ENCODE measurements at places on chromosomes 6 and 20. TPM values are rescaled to one million over a fixed set of nuclear protein-coding genes. Genes with fewer than 3 reads are reported as not detected.

- no peaks in the 10 kb centered on the region for H3K27me3 ChIP-seq
- no peaks in the 10 kb centered on the region for H3K4me1 ChIP-seq
- no peaks in the 10 kb centered on the region for H3K36me3 ChIP-seq
- H3K4me3 ChIP-seq: no peak overlapping the region
- no peak for ATAC-seq
These were observed 73.9 kb upstream of the MLIP start for GRCh38 chr6:54037277-54037779.

Gene CYP21A2
- 0.81 TPM for total RNA-seq

DNA sequence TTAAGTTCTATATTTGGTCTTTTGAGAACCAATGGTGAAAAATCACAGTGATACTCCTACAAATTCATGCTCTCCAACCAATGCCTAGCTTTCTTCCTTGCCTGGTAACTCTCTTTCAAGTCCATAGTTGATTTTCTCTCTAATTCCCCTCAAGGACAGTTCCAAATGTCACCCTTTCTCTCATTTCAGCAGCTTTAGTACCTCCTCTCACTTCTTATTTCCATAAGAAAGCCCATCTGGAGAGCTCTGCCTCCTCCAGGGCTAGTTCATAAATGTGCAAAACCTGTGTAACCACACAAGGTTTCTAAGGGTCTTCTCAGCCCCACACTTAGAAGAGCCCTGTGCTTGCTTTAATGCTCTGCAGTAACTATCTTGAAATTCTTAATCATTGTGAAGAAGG lies 155.4 kb upstream of the PLCB4 start:
- H3K27me3 ChIP-seq: no peaks in the 10 kb centered on the region
- H3K4me1 ChIP-seq: no peaks in the 10 kb centered on the region
- H3K27ac ChIP-seq: no peak overlapping the region
- H3K4me3 ChIP-seq: no peak overlapping the region
- ATAC-seq: no peak

- H3K27ac ChIP-seq: no peak overlapping the region
- peaks cover 16% of the 10 kb centered on the region for H3K27me3 ChIP-seq
- no peak for ATAC-seq
- H3K4me1 ChIP-seq: no peaks in the 10 kb centered on the region
These were observed 37.1 kb upstream of the TFAP2A start for GRCh38 chr6:10451828-10452509.

DNA sequence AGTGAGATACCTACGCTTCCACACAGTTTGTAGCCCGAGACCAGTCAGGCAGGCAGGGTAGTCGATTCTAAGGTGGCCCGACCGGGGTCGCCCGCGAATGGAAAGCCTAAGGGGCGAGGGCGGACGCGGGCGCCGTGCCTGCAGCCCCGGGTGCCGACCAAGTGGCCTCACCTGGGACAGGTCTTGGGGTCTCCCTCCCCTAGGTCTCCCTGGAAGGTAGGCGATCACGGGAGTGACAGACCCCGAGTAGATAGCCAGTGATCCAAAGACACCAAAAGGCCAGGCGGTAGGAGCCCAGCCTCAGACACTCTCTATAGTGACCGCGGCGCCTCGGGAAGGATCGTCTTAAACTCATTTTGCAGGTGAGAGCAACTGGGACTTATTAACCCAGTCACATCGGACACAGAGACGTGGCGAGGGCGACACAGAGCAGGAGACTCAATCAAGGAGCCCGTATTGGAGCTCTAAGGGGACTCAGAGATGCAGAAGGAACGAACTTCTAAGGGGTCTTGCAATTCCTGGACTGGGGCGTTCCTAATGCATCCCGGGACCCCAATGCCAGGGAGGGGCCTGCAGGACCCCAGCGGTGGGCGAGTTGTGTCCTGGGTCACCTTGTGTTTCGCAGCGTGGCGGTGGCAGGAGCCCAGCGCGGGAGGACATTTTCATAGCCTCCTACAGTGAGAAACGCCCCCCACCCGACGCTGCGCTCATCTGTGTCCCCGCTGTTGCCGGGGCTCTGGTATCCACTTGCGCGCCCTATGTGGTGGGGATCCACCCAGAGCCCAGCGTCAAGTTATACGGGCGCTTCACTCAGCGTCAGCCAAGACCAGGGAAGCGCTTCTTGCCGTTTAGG lies 2.1 kb upstream of the VSX1 start:
- H3K36me3 ChIP-seq: no peaks in the 10 kb centered on the region
- no peak overlapping the region for H3K4me3 ChIP-seq
- peaks cover 100% of the 10 kb centered on the region for H3K27me3 ChIP-seq
- H3K4me1 ChIP-seq: peaks cover 10% of the 10 kb centered on the region
- ATAC-seq: no peak
- H3K27ac ChIP-seq: no peak overlapping the region

Gene C20orf202
- 1.3 TPM for total RNA-seq

Gene RAD21L1
- total RNA-seq: not detected

GRCh38 chr20:8627340-8628004 lies 441.4 kb upstream of the PLCB4 start:
- H3K4me1 ChIP-seq: no peaks in the 10 kb centered on the region
- peak overlapping the region; percentile 61 for H3K27ac ChIP-seq
- peak overlapping the region; percentile 19 for H3K4me3 ChIP-seq
- peak; percentile 22 for ATAC-seq
- H3K27me3 ChIP-seq: no peaks in the 10 kb centered on the region
- H3K36me3 ChIP-seq: no peaks in the 10 kb centered on the region

DNA sequence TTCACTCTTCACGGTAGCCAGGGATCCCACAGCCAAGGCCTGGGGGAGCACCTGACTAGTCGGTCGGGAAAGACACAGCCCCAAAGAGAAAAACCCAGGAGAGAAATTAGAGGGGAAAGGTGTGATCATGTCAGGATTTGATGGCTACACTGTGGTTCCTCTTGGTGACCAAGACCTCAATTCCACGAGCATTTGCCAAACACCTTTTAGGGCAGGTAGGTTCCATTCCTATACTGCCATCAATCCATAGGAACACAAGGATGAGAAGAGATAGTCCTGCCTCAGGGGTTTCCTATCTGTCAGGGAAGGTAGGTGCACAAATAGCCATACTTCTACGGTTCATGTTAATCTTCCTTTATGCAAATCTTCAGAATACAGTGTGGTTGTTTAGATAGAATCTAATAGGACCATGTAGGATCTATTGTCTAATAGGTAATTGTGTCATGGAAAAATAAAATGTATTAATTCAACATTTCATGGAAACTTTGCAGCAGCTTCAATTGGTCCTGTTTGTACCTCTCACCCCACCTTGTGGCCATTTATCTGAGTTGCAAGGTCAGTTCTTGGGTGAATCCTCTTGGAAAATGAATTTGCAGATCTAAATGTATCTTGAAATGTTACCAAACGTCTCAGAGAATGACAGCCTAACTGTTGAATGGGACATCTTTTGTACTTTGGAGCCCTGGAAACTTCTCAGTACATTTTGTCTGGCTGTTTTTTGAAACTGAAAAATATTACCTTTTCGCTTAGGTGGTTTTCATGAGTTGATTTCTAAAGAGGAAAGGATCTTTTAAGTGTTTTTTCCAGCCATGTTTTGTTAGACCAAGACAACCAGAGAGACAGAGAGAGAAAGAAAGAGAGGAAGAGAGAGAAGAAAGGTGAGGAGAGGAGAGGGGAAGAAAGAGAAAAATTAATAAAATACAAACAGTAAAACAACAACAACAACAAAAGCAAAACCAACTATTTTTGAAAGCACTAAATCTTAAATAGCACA lies 33.7 kb upstream of the IYD start:
- no peaks in the 10 kb centered on the region for H3K36me3 ChIP-seq
- no peaks in the 10 kb centered on the region for H3K27me3 ChIP-seq

Gene ADGRF1
- not detected for total RNA-seq

DNA sequence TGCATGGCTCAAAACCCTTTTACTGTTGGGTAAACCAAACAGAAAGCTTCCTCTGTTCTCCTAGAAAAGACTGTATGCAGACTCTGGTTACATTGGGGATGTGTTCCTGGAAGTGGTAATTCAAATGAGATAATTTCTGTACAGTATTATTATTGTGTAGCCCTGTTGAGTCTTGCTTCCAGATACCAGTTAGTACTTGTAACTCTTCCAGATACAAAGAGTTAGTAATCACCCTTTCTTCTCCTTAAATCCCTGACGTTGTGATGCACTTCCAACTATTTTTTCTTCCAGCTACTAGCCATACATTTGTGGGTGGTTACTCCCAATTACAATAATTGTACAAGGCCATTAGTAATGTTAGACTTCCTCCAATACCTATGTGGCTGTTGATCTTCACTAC lies 42.3 kb upstream of the GRIK2 start:
- H3K4me1 ChIP-seq: no peaks in the 10 kb centered on the region
- H3K27me3 ChIP-seq: no peaks in the 10 kb centered on the region

DNA sequence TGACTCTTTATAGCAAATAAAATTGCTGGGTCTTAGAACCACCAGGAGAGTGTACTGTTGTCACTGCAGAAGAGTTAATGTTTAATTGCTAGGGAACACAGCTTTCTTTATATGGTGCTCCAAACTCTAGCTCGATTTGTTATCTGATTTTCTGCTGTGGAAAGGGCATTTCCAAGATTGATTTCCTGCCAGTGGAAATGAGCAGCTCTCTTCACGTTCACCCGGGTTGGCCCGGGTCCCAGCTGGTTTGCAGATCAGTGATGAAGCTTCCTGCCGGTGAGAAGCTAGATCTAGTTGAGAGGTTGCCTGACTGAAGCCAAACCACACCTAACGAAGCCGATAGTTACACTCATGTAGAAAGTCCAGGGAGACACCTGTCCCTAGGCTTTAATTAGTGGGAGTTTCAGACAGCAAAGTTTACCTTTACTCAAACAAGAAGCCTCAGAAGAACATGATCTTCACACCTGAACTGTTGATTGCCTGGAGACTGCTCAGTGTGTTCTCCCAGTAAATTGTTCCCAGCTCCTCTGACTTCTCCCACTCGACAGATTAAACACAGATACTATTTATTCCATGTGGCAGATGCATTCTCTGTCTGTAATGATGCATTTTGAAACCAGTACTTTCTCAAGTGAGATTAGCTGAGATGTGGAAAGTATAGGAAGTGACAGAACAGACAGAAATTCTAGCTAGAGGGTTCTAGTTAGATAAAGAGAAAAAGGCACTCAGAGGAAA lies 27.8 kb downstream of the PAQR8 start:
- H3K36me3 ChIP-seq: no peaks in the 10 kb centered on the region
- H3K27ac ChIP-seq: peak overlapping the region; percentile 33
- peaks cover 4% of the 10 kb centered on the region for H3K4me1 ChIP-seq
- H3K4me3 ChIP-seq: no peak overlapping the region

DNA sequence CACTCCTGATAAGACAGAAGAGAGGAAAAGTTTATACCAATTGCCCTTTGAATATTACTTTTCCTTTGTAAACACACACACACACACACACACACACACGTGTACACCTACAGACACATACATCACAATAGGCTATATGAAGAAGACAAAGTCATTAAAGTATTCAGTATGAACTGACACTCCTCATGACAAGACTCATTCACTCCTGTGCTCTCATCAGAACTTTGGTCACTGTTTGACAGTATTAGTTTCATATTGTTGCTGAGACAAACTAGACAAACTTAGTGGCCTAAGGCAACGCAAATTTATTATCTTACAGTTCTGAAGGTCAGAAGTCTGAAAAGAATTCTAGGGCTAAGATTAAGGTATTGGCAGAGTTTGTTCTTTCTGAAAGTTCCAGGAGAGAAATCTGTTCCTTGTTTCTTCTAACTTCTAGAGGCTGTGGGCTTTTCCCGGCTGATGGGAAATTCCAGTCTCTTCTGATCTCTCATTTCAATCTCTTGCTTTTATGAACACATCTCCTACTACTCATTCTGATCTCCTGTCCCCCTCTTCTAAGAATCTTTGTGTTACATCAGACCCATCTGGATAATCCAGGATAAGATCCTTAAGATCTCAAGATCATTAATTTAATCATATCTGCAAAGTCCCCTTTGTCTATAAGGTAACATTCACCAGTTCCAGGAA lies 171.3 kb downstream of the HACE1 start:
- no peak for ATAC-seq
- H3K4me3 ChIP-seq: no peak overlapping the region
- no peaks in the 10 kb centered on the region for H3K4me1 ChIP-seq
- no peaks in the 10 kb centered on the region for H3K27me3 ChIP-seq
- H3K36me3 ChIP-seq: no peaks in the 10 kb centered on the region

DNA sequence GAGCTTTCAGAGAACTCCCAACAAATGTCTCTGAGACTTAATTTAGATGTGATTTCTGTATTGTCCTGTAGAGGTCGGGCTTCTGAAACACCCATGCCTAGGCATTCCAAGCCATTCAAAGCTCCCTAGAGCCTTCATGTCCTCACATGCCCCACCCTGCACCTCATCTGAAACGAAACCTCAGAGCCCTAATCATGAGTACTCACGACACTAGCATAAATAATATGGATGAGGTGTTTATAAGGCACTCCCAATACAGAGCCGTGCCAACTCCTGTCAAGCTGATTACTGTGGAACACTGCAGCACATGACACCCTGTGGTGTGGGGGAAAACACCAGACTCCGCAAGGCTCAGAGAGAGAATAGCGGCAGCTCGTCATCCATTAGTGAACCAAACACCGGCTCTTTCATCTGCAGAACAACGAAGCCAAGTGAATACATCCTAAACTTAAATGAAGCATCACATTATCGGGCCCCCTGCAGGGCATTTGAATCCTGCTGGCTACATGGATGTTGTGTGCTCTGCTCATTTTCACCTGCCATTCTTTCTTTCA lies 83.8 kb downstream of the FNDC1 start:
- H3K27ac ChIP-seq: no peak overlapping the region
- no peak overlapping the region for H3K4me3 ChIP-seq
- H3K4me1 ChIP-seq: no peaks in the 10 kb centered on the region
- H3K36me3 ChIP-seq: no peaks in the 10 kb centered on the region
- peak; percentile 69 for ATAC-seq
- H3K27me3 ChIP-seq: no peaks in the 10 kb centered on the region

Gene C6orf58
- not detected for total RNA-seq

Gene TENT5A
- total RNA-seq: 8.4 TPM

- H3K27ac ChIP-seq: peak within 1 kb of the TSS; percentile 65
- H3K36me3 ChIP-seq: no peaks in the 10 kb centered on the region
- H3K4me1 ChIP-seq: no peaks in the 10 kb centered on the region
- peak within 1 kb of the TSS; percentile 69 for H3K4me3 ChIP-seq
These were observed at the start of gene NHLRC1 for GRCh38 chr6:18122128-18123093. NHLRC1 (minus strand) TSS chr6:18122677; CDS start chr6:18122606, 71 bp downstream.

GRCh38 chr6:133115946-133116345 lies 125.2 kb upstream of the EYA4 start:
- H3K4me1 ChIP-seq: no peaks in the 10 kb centered on the region
- no peak overlapping the region for H3K4me3 ChIP-seq
- ATAC-seq: no peak
- H3K27ac ChIP-seq: no peak overlapping the region
- no peaks in the 10 kb centered on the region for H3K27me3 ChIP-seq
- H3K36me3 ChIP-seq: no peaks in the 10 kb centered on the region

DNA sequence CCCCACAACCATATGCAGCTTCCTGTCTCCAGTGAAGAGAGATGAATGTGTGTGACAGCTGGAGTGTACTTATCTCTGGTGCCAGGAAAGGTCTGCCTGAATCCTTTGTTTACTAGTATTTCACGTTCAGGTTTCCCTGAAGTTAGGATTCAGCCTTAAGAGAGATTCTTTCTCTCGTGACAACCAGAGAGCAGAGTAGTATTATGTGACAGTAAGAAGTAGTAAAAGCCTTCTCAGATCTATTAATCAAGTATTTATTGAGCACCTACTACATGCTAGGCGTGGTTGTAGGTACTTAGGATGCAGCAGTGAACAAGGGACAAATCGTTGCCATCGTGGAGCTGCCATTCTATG lies 949 bp downstream of the KIFC1 start:
- peaks cover 15% of the 10 kb centered on the region for H3K4me1 ChIP-seq
- no peaks in the 10 kb centered on the region for H3K36me3 ChIP-seq
- H3K27ac ChIP-seq: no peak overlapping the region
- no peak for ATAC-seq
- no peaks in the 10 kb centered on the region for H3K27me3 ChIP-seq

Gene RPS18
- total RNA-seq: 2,015 TPM

- no peak for ATAC-seq
- peaks cover 76% of the 10 kb centered on the region for H3K4me1 ChIP-seq
- no peaks in the 10 kb centered on the region for H3K36me3 ChIP-seq
- no peak overlapping the region for H3K27ac ChIP-seq
These were observed 29.1 kb downstream of the TRAM2 start for GRCh38 chr6:52547647-52548352.

Measured in gastroesophageal sphincter (tissue), 4 donors.